ENCODE measurements at places on chromosomes 4 and X. TPM values are rescaled to one million over a fixed set of nuclear protein-coding genes. Genes with fewer than 3 reads are reported as not detected.

- DNase-seq = no peak
These were observed 2.8 kb upstream of the TLR8 start for GRCh38 chrX:12903646-12904045.

DNA sequence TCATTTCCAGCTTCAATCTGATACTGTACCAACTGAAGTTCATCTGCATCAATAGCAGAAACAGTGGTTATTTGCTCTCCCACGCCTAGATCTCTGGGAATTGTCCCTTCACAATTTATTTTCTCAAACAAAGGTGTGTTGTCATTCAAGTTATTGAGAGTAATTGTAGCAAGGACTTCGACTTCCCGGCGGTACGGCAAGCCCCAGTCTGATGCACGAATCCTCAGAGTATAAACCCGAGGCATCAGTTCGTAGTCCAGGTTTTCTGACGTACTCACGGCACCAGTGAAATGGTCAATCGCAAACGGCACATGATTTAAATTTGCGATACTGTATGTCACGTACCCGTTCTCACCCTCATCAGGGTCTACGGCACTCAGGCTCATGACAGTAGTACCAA lies 15.7 kb downstream of the FAT1 start:
- no peak for DNase-seq

Gene BMP3
- polyA plus RNA-seq = 14.6 TPM

DNA sequence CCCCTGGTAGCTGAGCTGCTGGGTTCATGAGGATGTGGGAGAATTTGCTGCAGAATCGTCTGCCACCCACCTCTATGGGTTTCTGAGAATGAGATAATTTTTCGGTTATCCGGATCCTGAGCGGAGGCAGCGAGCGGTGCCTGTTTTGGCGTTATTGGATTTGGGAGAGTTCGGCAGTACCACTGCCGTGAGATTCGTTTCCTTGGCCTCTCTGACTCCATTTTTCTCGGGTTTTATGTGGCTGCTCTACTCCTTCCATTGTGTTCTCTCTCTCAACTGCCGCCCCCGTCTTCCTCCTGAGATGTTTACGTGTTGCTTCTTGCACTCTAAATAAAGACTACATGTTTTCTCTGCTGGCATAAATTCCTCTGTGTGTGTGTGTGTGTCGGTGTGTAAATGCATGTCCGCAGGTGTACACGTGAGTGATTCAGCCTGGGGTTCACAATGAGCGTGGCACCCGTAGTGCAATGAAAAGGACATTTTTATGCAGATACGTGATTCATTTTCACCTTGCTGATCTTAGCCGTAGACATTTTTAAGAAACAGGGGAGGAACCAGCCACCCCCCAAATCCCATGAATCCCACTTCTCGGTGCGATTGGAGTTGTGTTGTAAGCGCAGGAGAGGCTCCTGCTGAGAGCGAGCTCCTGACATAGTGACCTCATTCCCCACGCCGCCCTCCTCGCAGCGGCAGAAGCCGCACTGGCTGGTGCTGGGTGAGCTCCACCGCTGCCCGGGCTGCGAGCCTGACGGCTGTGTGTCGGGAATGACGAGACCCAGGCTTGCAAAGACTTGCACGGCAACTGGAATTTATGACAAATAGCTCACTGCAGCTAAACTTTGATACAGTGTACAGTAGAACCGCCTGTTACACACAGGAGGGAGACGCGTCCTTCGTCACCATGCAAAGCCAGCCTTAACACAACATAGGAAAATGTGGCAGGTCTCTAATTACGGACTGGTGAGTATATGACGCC lies 82.2 kb downstream of the STOX2 start:
- DNase-seq = no peak

GRCh38 chr4:10461850-10462400 lies 4.7 kb upstream of the ZNF518B start:
- DNase-seq = no peak

GRCh38 chr4:3308691-3309090 lies 15.9 kb downstream of the RGS12 start:
- no peak for DNase-seq

Gene LRIT3
- polyA plus RNA-seq = 0.42 TPM

Gene STK26
- polyA plus RNA-seq = 9.2 TPM

GRCh38 chrX:12488220-12488619 lies 303.0 kb upstream of the PRPS2 start:
- no peak for DNase-seq

DNA sequence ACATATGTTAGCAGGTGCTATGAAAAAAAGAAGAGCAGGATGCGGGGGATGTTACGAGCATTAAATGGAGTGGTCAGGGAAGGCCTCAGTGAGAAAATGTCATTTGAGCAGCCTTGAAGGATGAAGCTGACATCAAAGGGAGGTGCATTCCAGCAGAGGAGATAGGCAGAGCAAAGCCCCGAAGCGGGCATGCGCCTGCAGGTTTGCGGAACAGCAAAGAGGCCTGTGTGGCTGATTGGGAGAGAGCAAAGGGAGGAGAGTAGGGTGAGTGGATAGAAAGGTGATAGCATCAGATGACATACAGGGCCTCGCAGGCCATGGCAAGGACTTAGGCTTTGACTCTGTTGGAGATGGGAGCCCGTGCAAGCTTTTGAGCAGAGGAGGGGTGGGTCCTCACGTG lies 95.4 kb upstream of the GPR50 start:
- DNase-seq = no peak

Gene TMEM192
- 36.7 TPM for polyA plus RNA-seq

Gene CWH43
- polyA plus RNA-seq = 4.7 TPM

Gene C4orf50
- 0.03 TPM for polyA plus RNA-seq

GRCh38 chr4:82031376-82031927 lies 342.3 kb downstream of the HNRNPD start:
- DNase-seq = no peak

DNA sequence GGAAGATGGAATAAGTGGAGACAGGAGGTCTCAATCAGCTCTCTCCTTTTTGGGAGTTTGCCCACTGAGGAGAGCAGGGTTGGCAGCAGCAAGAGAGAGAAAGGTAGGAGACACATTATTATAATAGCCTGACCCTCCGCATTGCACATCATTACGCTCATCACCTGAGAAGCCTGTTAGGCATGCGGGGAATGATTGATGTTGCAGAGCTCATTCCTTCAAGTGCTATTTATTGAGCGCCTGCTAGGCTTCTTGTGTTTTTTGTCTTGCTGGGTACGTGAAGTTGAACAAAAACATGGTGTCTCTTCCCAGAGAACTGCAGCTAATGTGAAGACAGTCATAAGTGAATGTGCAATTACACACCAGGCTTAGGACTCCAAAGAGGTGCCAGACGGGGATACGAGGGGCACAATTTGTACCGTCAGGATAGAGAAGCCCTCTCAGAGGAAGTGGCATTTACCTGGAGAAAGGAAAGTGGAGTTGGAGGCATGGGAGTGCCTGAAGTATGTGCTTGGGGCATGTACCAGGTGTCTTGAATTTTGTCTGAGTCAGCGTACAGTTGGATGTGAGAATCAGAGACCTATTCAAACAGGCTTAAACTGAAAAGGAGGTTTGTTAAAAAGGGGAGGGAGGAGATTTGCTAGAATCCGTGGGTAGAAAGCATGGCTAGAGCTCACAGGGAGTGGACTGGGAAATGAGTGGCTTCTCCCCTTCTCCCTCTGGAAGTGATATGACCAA lies 90.2 kb upstream of the SOD3 start:
- no peak for DNase-seq

DNA sequence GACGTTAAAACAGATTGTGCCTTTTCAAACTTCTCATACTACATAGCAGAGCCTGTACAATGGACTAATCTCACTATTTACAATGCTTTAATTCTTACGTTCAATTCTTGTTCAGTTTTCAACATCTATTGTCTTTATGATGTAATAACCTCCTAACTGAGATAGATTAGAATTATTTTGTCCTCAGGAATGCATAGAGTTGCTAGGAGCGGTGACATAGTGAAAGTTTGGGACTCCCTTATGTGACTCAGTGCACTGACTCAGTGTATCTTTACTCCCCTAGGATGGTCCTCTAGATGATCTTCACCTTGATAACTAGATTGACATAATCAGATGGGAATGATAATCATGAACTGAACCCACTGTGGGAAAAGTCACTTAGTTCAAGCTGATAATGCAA lies 151.5 kb downstream of the VEGFC start:
- DNase-seq = no peak

Data from renal cortex interstitium (tissue), 15 donors.